ENCODE measurements at places on chromosomes 5 and 9. TPM values are rescaled to one million over a fixed set of nuclear protein-coding genes. Genes with fewer than 3 reads are reported as not detected.

Gene MRPS27
- total RNA-seq, result 42.1 TPM

Gene IFNA21
- not detected for total RNA-seq

Gene HCN1
- total RNA-seq, result 0.18 TPM

Gene CHSY3
- total RNA-seq, result 32.5 TPM

Gene PCDHB8
- 4.3 TPM for total RNA-seq

Gene RNF44
- total RNA-seq, result 23.2 TPM

Gene LCN9
- total RNA-seq, result not detected

Gene UIMC1
- total RNA-seq, result 54.8 TPM

GRCh38 chr5:50535393-50535792 is 94.3 kb upstream of the EMB start:
- no peaks in the 10 kb centered on the region for H3K36me3 ChIP-seq
- no peak overlapping the region for H3K27ac ChIP-seq
- H3K4me1 ChIP-seq, result no peaks in the 10 kb centered on the region
- no peaks in the 10 kb centered on the region for H3K27me3 ChIP-seq
- no peak overlapping the region for H3K4me3 ChIP-seq

- H3K4me3 ChIP-seq, result peak within 1 kb of the TSS; percentile 100
- no peaks in the 10 kb centered on the region for H3K36me3 ChIP-seq
- no peaks in the 10 kb centered on the region for H3K4me1 ChIP-seq
- no peaks in the 10 kb centered on the region for H3K27me3 ChIP-seq
These were observed at the start of gene MEF2C for GRCh38 chr5:88883059-88883835. Gene MEF2C (minus strand): TSS chr5:88883184. CDS start chr5:88823788, 59,396 bp downstream.

DNA sequence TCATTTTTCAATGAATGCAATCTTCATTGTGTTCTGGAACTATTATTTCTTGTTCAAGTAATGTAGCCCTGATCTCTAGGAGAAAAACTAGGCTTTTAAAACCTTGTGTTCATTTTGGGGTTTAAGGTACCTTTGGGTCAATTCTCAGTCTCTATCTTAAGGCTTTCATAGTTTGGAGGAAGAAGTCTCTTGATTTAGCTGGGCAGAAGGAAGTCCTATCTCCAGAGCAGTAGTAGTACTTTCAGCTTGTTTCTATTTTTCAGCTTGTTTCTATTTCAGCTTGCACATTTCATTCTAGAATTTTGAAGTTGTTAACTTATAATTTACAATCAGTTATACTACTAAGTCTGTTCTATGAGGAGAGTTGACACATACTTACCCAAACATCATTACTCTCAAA is 15.2 kb downstream of the CSNK1G3 start:
- H3K27me3 ChIP-seq, result no peaks in the 10 kb centered on the region
- no peak overlapping the region for H3K27ac ChIP-seq
- H3K36me3 ChIP-seq, result no peaks in the 10 kb centered on the region
- H3K4me1 ChIP-seq, result no peaks in the 10 kb centered on the region
- no peak for DNase-seq

- H3K36me3 ChIP-seq, result no peaks in the 10 kb centered on the region
- H3K4me3 ChIP-seq, result peak within 1 kb of the TSS; percentile 99
- H3K27me3 ChIP-seq, result no peaks in the 10 kb centered on the region
- peak; percentile 91 for DNase-seq
- H3K4me1 ChIP-seq, result peaks cover 2% of the 10 kb centered on the region
These were observed at the start of gene GSN for GRCh38 chr9:121267689-121268597. Gene GSN (plus strand): TSS chr9:121268162. CDS start chr9:121301972, 33,810 bp downstream.

DNA sequence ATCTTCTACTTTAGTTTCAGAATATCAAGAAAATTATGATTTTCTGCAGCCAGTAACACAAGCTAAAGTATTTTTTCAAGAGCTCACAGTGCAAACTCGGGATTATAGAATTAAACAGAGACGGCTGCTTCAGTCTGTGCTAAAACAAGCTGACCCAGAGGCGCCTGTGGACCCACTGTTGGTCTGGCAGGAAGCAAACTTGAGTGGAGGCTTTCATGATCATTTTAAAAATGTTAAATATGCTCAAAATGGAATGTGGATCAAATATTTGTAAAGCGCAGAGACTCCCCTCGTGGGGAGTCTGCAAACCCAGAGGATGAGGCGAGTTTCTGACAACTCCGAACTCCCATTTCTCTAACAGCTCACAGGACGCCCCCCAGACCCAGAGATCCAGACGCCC is 13.0 kb downstream of the ROR2 start:
- H3K27ac ChIP-seq, result no peak overlapping the region
- H3K4me3 ChIP-seq, result no peak overlapping the region
- no peaks in the 10 kb centered on the region for H3K4me1 ChIP-seq
- no peaks in the 10 kb centered on the region for H3K36me3 ChIP-seq
- DNase-seq, result no peak

DNA sequence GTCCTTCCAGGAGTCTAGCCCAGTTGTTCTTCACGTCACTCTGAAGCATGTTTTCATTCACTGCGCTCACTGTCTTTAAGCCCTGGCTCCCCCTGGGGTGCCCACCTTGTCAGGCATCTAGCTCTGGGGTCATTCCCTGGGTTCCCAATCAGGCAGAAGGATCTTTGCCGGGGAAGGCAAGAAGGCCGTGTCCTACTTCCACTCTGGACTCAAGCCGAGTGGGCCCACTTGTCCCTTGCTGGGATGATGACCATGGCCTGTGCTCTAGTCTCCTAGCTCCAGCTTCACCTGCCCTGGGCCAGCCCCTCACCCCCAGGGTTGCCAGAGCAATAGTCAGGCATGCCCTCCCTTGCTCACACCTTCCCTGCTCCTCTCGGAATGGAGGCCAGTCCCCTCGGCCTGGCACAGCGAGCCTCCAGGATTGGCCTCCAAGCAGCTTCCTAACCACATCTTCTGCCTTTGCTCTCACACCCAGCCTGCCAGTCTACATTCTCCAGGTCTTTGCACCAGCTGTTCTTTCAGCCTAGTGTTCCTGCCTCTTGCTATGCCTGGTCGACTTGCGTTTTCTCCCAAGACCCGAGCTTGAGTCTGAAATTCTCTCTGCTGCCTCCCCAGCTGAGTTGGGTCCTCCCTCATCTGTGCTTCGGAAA is 32.2 kb upstream of the PSD2 start:
- no peaks in the 10 kb centered on the region for H3K4me1 ChIP-seq
- H3K27me3 ChIP-seq, result no peaks in the 10 kb centered on the region
- no peak overlapping the region for H3K4me3 ChIP-seq
- no peaks in the 10 kb centered on the region for H3K36me3 ChIP-seq
- no peak overlapping the region for H3K27ac ChIP-seq
- no peak for DNase-seq

DNA sequence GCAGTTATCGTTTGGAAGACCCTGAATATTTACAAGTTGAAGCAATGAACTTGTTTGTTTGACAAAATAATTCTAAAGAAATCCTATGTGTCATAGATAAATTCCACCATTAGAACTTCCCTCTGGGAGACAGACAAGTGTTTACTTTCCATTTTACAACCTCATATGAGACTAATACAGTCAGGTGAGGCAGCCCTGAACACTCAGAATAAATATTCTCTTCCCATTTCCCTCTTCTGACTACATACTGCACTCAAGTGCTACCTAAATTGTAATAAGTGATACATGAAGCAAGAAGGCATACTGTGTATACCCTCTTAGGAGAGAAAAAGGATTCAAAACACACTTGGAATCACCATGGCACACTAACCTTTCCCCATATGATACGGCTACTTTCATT is 6.8 kb downstream of the RASEF start:
- no peaks in the 10 kb centered on the region for H3K4me1 ChIP-seq
- no peak overlapping the region for H3K4me3 ChIP-seq
- DNase-seq, result no peak
- no peak overlapping the region for H3K27ac ChIP-seq
- no peaks in the 10 kb centered on the region for H3K36me3 ChIP-seq
- H3K27me3 ChIP-seq, result no peaks in the 10 kb centered on the region

- no peak for DNase-seq
- H3K27ac ChIP-seq, result no peak overlapping the region
- H3K4me3 ChIP-seq, result no peak overlapping the region
- H3K4me1 ChIP-seq, result no peaks in the 10 kb centered on the region
These were observed 105.1 kb upstream of the SLC25A48 start for GRCh38 chr5:135729321-135729786.

GRCh38 chr5:2172471-2172870 is 289.7 kb upstream of the IRX4 start:
- no peaks in the 10 kb centered on the region for H3K27me3 ChIP-seq
- no peak overlapping the region for H3K4me3 ChIP-seq
- H3K36me3 ChIP-seq, result no peaks in the 10 kb centered on the region

DNA sequence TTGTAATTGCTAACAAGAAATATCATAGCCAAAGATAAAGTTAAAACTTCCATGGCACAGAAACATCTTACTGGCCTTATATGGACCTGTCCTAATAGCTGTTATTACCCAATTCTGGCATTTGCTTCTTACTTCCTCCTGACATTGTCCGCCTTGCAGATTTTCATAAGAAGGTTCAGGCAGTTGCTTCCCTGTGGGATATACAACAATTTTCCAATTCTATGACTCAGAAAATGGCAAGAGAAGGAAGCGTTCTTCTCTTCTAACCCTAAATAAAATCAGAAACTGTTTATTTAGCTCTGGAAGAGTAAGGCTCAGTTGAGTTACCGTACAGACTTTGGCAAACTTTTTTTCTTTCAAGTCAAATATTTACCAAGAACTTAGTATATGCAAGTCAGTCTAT is 1.7 kb downstream of the PRKAA1 start:
- H3K27ac ChIP-seq, result no peak overlapping the region
- DNase-seq, result no peak
- peaks cover 8% of the 10 kb centered on the region for H3K4me1 ChIP-seq
- H3K27me3 ChIP-seq, result no peaks in the 10 kb centered on the region
- no peaks in the 10 kb centered on the region for H3K36me3 ChIP-seq
- H3K4me3 ChIP-seq, result peak overlapping the region; percentile 20

DNA sequence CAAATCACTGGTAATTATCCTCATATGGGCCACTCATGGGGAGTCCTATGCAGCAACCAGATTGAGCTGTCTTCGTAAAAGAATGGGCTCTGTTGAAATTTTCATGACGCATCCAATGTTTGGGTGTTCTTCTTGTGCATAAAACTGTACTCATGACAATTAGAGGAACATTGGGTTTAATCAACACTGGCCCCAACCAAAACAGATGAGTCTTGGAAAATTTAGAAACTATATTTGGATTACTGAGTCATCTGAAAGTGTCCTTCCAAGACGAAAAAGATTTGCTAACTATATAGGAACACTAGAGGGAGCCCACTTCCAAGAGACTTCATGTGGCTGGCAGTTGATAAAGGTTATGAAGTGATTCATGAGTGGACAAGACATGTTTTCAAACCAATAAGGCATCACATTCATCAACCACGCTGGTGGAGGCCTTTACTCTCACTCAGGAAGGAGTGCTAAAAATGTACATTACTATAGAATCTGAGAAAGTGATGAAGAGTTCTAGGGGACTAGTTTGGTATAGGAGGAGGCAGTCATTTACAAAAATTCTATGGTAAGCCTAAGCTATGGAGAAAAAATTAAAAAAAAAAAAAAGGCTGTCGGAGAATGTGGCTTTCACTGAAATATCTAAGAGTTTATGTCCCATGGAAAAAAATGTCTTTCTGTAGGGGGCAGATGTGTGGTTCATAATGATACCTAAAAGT is 313.5 kb downstream of the PRDM9 start:
- H3K4me1 ChIP-seq, result no peaks in the 10 kb centered on the region
- no peak overlapping the region for H3K27ac ChIP-seq
- H3K4me3 ChIP-seq, result no peak overlapping the region
- H3K36me3 ChIP-seq, result no peaks in the 10 kb centered on the region
- no peaks in the 10 kb centered on the region for H3K27me3 ChIP-seq

GRCh38 chr5:100546001-100546400 is 10.8 kb downstream of the FAM174A start:
- no peaks in the 10 kb centered on the region for H3K27me3 ChIP-seq
- no peak for DNase-seq
- H3K4me1 ChIP-seq, result no peaks in the 10 kb centered on the region
- no peak overlapping the region for H3K27ac ChIP-seq
- H3K4me3 ChIP-seq, result no peak overlapping the region

DNA sequence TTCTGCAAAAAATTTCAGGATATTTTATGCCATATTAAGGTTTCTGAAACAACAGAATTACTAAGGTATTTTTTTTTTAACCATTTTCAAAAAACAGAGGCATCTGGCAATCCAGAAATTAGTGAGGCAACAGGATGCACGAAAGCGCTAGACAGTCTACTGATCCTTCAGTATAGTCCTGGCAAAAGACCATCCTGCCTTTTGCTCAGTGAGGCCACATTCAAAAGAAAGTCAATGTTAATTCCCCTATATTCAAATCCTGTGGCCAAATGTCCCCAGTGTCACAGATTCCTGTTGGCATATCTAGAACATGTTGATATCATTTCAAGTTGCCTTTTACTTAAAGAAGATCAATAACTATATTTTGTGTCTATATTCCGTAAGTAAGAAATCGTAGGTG is 13.1 kb upstream of the NFIB start:
- no peaks in the 10 kb centered on the region for H3K4me1 ChIP-seq
- no peaks in the 10 kb centered on the region for H3K36me3 ChIP-seq

GRCh38 chr5:16427587-16427986 is 38.0 kb downstream of the ZNF622 start:
- H3K27me3 ChIP-seq, result no peaks in the 10 kb centered on the region
- DNase-seq, result no peak
- no peaks in the 10 kb centered on the region for H3K36me3 ChIP-seq
- H3K4me1 ChIP-seq, result no peaks in the 10 kb centered on the region
- H3K27ac ChIP-seq, result no peak overlapping the region
- no peak overlapping the region for H3K4me3 ChIP-seq

DNA sequence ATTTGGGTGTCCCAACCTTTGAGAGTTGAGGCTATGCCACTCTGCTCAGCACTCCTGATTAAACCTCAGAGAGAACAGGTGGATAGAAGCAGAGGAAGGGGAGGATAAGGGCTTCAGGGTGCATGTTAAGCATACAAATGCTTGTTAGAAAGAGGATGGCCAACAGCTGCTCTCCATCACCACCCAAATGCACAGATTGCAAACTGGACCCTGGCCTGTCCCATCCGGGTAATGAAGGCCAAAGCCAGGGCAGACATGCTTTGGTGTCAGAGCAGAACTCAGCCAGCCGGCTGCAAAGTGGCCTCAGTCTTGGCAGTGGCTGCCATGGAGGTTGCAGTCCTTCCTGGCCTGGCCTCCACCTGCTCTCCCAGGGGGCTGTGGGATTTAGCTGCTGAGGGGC is 84.3 kb downstream of the SIL1 start:
- no peaks in the 10 kb centered on the region for H3K4me1 ChIP-seq
- no peak overlapping the region for H3K4me3 ChIP-seq
- no peak for DNase-seq
- H3K36me3 ChIP-seq, result no peaks in the 10 kb centered on the region

DNA sequence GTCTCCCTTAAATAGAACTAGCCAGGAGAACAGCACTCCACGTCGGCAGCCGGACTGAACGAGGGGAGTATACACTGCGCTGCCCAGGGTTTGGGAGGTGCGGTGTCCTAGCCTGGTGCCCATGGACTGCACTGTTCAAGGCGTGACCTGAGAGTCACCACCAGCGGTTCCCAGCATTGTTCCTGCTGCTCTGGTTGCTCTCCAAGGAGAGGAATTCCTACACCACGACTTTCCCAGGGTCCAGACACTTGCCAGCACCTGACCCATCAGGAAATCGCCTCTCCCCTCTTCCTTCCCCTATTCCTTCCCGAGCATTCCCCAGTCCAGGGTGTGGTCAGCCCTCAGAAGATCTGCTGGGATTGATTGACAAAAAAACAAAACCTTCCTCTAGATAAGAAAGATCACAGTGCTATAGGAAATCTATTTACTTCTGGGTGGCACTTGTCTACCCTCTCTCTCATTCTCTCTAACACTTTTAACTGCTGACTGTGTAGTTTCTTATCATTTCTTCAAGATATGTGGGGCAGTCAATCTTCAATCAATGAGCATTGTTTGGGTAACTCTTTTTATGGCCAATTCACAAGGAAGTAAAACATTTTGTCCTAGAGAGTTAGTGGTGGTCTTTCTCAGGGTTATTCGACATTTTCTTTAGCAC is 297.8 kb upstream of the ACTBL2 start:
- H3K4me3 ChIP-seq, result no peak overlapping the region
- no peak for DNase-seq
- H3K36me3 ChIP-seq, result no peaks in the 10 kb centered on the region

Data from aorta (tissue), 5 donors.